ENCODE measurements at places on chromosomes 3 and 15.

DNA sequence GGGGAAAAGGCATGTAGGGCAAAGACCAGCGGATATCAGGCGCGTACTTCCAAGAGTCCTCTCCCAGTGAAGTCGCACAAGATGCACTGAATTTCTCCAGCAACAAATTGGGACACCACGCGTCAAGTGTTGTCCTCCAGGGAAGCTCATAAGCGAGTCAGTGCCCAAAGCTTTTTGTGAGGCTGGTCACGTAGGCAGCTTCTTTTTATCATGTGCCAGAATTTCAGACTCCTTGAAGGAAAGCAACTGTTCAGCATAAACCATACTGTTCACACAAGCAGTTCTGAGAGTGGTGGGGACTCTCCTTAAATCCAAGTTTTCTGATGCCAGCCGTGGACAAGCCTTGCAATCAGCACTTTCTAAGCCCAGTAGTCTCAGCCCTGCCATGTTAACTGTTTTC lies 10.1 kb upstream of the FSTL1 start:
- DNase-seq, result no peak

- no peak for DNase-seq
Observed at GRCh38 chr3:79922633-79923032, 154.8 kb upstream of the ROBO1 start.

- DNase-seq, result no peak
Observed at GRCh38 chr15:66356077-66356358, 467 bp downstream of the TIPIN start.

GRCh38 chr3:185212086-185212485 lies 41.8 kb downstream of the EHHADH start:
- DNase-seq, result no peak

DNA sequence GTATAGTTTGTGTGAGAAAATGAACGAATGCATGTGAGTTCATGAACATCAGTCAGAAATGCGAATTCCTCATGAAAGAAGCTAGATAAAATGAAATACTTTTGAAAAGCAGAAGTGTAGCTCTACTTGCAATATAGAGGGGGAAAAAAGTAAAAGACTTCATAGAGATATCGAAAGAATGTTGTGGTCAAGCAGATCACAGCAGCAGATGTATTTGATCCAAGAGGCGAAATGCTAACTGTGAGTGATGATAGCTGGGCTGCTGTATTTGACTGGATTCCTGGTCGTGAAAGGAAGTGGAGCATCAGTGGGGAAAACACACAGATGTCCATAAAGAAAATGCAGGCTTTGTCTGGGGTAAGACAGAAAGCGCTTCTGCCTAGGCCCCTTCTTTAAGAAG lies 112.4 kb downstream of the ADAMTSL3 start:
- no peak for DNase-seq

DNA sequence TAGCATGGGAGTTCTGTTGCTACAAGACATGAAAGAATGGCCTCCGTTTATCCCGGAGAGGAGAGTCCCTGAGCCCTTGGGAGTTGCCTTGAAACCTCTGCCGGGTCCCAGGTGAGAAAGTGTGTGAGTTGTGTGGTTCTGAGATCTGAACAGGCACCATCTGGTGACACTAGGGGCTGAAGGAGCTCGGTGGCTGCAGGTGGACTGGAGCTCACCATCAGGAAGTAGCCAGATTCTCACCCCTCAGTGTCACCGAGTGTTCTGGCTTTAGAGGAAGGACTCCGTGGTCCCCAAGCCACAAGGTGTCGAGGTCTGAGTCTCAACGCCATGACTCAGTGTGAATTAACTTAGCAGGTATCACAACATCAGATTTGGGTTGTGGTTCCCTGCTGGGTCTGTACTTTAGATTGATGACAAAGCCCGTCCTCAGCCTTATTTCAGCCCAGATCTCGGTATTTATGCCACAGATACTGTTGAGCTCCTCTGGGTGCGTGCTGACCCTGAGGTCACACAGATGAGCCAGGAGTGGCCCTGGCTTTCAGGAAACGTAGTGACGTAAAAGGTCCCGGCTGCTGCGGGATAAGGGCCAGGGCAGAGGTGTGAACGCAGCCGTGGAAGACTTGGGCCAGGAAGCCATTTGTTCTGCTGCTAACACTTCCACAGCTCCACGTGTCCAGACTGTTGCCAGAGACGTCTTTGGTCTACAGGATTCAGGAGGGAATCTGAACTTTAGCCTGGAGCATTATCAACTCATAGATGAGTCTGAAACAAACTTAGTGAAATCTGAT lies 54.4 kb downstream of the PGPEP1L start:
- no peak for DNase-seq

DNA sequence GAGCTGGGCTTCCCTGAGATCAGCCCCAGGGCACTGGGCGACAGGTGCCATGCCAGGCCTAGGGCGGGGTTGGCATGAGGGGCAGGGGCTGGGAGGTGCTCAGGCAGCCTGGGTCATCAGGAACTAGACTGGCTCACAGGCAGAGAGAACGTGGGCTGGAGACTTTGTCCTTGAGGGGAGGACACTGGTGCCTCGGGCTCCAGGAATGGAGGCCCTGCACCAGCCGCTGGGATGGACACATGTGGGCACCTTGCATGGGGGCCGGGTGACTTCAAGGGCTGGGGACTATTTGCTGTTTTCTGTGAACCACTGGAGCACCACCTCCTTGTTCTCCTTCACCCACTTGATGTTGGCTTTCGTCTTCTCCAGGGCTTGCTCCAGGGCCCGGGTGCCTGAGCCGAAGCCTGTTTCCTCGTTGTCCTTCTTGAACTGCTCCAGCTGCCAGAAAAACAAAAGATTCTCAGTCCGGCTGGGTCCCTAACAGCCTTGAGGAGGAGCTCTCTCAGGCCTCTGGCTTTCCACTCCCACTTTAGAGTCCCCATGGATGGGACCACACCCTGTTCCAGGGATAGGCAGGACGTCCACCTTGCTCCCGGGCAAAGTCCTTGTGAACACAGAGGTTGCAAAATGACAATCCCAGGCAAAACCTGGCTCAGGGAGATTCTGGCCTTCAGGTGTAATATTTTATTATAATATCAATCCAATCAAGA lies 9.1 kb downstream of the MESP2 start:
- DNase-seq, result peak; percentile 72

DNA sequence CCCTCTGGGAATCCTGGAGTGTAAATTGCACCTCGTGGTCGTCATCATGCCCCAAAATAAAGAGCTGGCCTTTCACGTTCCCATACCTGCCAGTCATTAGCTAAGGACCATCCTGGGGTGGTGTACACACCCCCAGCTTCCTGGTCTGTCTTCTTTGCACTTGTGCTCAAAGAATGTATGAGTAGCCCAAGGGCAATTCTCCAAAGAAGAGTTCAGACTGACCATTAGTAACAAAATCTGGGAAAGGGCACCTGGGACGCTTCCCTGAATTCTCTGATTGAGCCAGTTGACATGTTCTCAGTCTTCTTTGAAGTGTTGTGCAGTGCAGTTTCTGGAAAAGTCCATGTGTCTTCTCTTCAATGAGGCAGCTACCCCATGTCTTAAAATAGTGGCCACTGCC lies 34.8 kb downstream of the FAM3D start:
- no peak for DNase-seq

Data from HT-29 (cell line).